ENCODE measurements at places on chromosomes 12 and 14.

DNA sequence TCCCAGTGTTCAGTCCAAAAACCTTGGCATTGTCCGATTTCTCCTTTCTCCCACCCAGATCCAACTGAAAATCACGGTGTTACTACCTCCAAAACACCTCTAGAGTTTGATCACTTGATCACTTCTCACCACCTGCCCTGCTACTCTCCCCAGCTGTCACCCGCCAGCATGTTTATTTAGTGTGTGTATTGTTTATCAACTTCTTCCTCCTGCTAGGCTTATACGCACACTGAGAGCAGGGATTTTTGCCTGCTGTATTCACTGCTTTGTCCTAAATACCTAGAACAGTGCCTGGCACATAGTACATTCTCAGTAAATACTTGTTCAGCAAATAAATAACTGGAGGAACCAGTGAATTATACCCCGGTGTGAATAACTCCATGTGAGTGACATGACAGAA lies 5.0 kb downstream of the BDKRB1 start:
- DNase-seq: no peak

DNA sequence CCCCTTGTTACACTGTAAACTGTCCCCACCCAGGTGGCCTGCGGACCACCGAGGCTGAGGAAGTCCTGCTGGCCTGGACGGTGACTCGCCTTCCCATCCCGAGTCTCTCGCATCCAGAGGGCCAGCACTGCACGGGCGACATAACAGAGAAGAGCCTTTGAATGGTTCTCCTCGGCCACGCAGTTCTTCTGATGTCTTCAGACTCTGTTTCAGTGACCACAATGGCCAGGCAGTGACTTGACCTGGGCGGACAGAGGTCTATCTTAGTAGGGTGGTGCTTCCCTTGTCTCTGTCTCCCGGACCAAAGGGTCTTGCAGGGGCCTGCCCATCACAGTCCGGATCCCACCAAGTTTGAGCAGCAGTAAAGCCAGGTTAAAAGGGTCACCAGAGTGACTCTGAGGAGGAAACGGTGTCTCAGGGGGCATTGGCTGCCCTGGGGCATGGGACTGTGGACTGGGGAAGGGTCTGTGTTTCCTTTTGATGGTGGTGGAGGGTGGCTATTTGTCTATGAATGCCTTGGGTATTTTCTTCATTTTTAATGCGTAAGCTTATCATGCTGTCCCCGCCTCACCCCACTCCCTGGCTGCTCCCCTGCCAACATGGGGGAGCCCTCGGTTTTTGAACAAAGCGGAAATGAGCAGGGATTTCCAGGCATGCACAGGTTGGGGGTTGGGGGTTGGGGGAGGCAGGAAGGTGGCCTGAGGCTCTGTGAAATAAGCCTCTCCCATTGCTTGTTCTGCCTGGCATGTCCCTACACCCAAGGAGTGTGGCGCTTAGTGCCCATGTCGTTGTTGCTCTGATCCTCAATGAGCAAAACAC lies 10.3 kb downstream of the KRT85 start:
- no peak for DNase-seq

GRCh38 chr12:63302269-63302940 lies 151.4 kb upstream of the AVPR1A start:
- no peak for DNase-seq

DNA sequence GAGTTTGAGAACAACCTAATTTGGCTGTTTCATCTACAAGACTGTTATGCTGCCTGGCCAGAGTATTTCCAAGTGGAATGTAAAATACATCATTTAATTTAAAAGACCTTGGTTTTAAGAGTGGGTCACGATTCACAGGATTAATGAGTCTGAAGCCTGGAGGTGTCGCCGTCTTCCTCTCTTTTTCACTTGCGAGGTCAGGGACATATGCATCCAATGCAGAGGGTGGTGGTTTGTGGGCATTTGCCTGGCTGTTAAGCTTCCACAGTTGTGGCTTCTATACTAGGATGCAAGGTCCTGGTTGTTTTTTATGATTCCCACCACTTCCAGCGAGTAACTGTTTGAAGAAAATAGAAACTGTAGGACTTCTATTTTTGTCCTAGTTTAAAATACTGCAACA lies 22.8 kb upstream of the RASSF3 start:
- no peak for DNase-seq
